ENCODE measurements at places on chromosomes 11 and 22.
A peak's percentile ranks its signal among the peaks of the same experiment; 100 is the strongest.

GRCh38 chr11:37612146-37612545 lies 1014.1 kb upstream of the RAG2 start:
- no peak for DNase-seq

GRCh38 chr11:65663639-65664200 lies 1.0 kb upstream of the RELA start:
- DNase-seq, result peak; percentile 77

DNA sequence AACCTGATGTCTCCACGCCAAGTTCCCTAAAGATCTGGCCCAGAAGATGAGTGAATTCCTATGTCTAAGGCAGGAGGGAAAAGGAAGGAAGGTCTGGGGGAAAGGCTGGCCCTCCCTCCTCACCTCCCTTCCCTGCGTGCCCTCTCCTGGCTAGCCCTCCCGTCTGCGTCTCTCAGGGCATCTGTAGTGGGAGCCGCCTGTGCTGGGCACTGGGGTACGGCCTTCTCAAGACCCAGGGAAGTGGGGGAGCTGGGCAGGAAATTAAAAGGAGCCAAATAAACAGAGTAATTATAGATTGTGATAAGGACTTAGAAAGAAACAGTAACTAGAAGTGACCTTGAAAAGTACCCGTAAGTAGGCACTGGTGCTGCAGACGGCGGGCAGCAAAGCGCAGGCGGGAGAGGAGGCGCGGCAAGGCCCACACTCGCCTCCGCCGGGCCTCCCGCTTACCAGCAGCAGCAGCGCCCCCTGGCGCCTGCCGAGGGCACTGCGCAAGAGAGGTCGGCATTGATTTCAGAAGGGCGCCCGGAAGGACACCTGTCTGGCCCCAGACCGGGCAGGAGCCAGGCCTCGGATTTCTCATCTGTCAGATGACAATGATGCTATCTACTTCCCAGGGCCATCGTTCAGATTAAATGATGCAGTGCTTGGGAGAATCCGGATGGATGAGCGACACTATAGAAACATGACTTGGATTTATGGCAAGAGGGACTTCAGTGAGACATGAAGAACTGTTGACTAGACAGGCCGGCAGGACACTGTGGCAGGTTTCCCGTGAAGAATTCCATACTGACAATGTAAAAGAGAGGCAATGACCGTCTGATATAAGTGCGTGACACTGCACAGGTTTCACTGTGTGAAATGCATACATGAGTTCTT lies 7.3 kb downstream of the KCNJ1 start:
- peak; percentile 72 for DNase-seq

- DNase-seq, result peak; percentile 39
Measured at GRCh38 chr11:79244241-79244772, 196.5 kb downstream of the TENM4 start.

- peak; percentile 83 for DNase-seq
Measured at GRCh38 chr11:125062931-125063428, at the start of gene SLC37A2. Gene SLC37A2, plus strand, starts transcription at chr11:125063305. Its CDS starts 63 bp downstream, at chr11:125063368.

- DNase-seq, result no peak
Measured at GRCh38 chr22:17928391-17928790, 96.0 kb downstream of the MICAL3 start.

DNA sequence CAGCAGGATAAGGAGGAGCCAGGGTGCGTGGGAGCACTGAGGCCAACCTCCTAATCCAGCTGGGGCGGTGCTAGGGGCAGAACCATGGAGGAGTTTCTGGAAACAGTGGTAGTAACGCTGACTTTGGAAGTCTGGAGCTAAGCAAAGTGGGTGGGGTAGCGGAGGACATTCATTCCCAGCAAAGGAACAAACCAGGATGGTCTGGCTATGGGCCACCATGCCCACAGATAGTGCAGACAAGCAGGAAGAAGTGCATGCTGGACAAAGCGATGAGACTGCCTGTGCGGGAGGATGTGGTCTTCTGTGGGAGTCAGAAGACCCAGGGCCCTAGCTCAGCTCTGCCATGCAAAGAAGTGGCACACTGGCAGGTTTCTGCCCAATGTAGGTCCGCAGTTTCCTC lies 71.6 kb upstream of the CSNK2A3 start:
- no peak for DNase-seq

DNA sequence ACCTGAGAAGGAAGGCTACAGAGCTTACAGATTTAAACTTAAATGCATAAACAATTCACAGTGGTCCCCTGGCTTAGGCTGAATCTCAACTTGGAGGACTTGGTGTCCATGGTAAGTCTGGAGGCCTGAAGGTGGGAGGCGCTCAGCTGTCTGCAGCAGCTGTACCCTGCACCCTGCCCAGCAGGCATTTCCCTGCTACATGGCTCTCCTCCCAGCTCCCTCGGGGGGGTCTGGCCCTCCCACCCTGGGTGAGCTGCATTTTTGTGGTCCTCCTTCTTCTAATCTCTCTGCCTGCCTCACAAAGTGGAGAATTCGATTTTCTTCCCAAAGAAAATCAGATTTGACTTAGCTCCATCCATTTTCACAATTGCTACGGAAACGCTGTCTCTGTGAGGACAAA lies 273.2 kb downstream of the KIRREL3 start:
- no peak for DNase-seq

DNA sequence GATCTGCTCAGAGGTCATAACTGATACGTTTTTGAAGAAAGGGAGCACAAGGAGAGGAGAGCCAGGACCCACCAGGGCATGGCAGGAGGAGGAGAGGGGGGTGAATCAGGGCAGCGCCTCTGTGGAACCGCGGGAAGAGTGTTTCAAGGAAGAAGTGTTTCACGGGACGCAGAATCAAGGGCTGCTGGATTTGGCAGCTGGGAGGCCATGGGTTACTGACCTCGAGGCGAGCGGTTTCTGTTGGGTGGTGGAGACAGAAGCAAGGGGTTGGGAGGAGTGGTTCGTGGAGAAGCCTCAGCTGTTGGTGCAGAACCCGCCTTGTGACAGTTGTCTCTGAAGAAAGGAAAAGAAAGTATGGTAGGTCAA lies 13.1 kb downstream of the VPS26B start:
- DNase-seq, result no peak

GRCh38 chr11:77154381-77155081 lies 26.5 kb downstream of the MYO7A start:
- DNase-seq, result peak; percentile 58

DNA sequence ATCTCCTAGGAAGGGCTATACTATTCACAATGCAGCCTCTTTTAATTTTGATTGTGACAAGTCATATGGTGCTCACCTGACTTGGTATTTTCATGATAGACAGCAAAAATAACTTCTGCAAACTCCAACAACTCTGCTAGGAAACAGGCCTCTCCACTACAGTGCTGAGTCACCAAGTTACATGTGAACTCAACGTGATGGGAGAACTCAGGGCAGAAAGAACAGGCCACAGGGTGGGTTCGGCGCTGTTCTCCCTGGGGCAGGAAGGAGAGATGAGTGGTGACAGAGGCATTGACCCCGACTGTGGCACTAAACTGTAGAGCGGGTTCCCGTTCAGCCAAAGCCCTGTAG lies 76.6 kb upstream of the UCP3 start:
- DNase-seq, result no peak

GRCh38 chr11:68969386-68969785 lies 11.4 kb downstream of the MRGPRD start:
- DNase-seq, result peak; percentile 9

DNA sequence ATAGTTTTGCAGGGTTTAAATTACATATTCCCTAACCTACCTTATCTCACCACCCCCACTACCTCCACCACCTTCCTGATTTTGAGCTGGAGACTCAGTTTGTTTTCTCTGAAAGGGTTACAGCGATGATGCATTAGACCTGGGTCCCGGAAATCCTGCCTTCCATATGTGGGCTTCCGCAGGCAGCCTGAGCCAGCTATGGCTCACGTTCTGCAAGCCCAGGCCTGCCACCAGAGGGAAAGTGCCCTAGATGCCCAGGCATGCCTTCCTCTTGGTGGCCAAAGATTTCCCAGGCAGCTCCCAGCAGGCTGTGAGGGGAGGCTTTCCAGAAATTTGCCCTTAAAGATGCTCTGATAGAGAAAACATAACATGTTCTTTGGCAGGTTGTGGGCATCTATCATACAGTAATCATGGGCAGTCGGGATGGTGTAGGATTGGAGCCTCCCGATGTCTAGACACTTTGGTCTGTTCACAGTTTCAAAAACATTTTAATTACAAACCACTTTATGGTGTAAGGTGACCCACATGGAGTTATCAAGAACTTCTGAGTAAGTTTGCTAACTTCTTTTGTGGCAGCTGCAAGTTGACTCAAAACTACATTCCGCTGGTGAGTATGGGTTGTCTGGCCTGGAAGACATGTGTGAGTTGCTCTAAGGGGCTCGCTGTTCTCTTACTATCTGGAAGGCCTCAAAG lies 79.3 kb downstream of the MICAL2 start:
- no peak for DNase-seq

DNA sequence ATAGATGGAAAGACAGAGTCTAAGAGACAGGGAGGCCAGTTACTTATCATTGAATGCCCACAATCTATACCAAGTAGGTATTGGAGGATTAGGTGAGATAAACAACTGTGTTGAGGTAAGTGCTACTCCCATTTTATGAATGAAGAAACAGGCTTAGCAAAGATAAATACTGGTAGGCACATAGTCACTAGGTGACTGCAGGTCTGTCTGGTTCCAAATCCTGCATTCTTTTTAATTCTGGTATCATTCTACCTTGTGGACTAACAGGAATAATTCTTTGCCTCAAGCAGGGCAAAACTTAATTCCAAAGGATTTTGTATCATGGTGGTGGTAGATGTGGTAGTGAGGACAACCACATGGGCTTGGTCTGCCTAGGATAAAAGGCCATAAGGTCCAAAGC lies 28.4 kb downstream of the RNF169 start:
- DNase-seq, result no peak

GRCh38 chr11:89612096-89612495 lies 98.0 kb upstream of the TRIM77 start:
- no peak for DNase-seq

GRCh38 chr22:46678785-46679700 lies 58.9 kb downstream of the GRAMD4 start:
- DNase-seq, result no peak

DNA sequence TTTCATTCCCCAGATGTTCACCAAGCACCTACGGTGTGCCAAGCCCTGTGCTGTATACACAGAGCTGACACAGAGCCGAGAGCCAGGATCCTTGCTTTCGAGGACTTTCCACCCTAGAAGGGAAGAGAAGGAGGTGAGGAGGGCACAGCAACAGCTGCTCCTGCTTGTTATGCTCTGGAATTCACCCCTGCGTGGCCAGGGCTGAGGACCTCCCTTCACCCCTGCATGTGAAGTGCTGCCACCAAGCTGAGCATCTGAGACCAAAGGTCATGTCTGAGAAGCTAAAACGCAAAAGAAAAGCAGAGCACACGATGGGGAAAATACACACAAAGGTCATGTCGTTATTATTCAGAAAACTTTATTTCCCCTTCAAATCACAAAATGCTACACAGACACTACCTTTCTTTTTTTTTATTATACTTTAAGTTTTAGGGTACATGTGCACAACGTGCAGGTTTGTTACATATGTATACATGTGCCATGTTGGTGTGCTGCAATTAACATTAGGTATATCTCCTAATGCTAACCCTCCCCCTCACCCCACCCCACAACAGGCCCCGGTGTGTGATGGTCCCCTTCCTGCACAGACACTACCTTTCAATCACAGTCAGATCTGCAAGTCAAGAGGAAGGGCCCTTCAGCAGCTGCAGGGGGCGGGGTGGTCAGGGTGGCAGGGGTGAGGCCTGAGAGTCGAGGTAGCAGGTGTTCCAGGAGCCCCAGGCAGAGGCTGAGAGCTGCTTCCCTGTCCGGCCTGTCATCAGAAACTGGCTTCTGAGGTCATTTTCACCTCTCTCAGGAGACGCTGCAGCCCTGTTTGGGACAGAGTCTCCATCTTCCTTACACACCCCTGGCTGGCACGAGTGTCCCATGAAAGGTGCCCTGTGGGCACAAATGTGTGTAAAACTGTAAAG lies 40.1 kb upstream of the PRR5 start:
- no peak for DNase-seq

Data from tibial artery (tissue), 4 donors.